Activated T-cell treated with anti-CD3 and anti-CD28 coated beads, Interleukin-2, amount 50 U/mL, for 1 hour (primary cell): ENCODE measurements at places on chromosomes 6 and 20.

DNA sequence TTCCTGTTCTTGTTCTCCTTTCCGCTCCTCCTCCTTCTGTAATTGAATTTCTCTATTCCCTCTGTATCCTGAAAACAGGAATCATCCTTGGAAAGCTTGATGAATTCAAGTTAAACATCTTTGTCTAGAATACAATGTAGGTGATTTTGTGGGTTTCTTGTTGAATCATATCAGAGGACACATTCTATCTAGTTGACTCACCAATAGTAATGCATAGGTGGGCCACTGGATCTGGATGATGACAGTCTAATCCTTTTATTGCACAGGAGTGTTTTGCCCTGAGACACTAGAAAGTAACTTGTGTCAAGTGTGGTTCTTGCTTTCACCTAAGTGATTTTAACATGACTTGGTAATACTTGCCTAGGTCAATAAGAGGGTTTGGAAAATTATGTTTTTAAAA, 164.3 kb downstream of the RFPL4B start:
- DNase-seq: no peak

DNA sequence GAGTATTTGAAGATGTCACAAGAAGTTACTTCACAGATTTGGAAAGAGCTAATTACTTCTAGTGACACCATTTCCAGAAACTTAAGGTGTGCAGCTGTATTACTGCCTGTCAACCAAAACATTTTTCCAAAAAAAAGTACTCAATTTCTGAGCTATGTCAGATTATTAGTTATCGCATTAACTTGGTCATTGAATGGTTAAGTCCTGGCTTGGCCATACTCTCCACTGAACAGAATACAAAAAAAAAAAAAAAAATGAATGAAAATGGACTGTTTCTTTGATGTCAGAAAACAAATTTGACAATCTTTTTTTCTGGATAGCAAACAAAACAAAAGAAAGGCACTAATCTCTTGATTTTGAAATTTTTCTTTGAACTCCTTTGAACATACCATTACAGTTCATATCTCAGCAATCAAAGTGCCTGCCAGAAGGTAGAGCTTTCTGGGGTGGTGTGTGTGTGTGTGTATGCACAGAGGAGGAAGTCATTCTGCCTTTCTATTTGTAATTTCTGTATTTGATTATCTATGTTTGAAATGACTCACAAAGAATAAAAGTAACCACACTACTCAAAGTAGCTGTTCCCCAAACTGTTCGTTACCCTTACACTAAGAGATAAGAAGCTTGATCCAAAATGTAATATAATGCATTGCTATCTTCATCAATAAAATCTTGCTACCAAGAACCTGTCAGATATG, 210.8 kb upstream of the FUT9 start:
- DNase-seq: no peak

- DNase-seq: no peak
Measured at GRCh38 chr6:130873746-130874145, 46.5 kb downstream of the SMLR1 start.

DNA sequence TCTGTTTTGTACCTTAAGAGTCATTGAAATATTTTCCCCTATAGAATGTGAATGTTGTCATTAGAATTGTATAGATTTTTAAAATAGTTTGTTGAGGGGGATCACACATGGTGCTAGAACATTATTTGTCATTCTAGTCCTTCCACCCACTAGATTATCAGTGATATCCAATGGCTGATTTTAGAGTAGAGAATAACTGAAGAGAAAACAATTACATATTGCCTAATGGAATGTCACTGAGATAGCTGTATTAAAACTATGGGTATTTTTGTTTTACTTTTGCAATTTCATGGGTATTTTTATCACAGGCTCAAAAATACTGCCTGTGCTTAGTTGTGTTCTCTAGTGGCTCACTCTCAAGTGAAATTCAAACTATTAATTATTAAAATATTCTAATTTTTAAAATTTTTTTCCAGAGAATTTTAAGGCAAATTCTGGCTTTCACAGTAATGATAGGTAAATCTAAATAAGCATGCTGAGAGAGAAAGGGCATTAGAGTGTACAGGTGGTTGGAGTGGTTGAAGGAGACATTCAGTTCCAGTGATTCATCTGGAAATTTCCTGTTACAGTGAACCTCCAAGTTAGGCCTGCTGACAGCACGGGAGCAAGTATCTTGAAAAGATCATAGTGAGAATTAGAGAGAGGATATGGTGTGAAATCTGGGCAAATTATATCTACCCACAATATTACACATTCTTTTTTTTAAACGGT, 399.6 kb downstream of the NKAIN2 start:
- no peak for DNase-seq

GRCh38 chr20:2023151-2023550, 29.3 kb upstream of the PDYN start:
- DNase-seq: no peak

DNA sequence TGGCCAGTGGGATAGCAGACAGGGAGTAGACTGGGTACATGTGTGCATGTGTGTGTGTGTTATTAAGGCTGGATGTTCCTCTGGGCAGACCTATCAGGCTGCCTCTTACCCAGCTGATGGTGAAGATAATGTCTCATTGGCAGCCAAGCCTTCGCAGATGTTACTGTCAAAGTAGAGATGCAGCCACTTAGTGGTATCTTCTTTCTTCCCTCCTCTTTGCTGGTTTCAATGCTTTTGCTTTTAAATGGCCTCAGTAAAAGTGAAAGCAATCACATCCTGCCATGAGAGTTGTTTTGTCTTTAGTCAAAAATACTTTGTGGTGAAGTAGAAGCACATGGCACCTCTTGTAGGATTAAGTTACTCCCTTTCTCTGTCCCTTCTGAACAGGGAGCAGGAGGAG, 57.5 kb downstream of the SNRNP48 start:
- DNase-seq: no peak

- DNase-seq: no peak
Measured at GRCh38 chr6:85747093-85747492, 104.4 kb upstream of the SYNCRIP start.

- no peak for DNase-seq
Measured at GRCh38 chr20:57870597-57871236, 160.9 kb upstream of the PMEPA1 start.
